Brain (organoid and tissue), 16 donors: ENCODE measurements at places on chromosomes 3 and 15. TPM values are rescaled to one million over a fixed set of nuclear protein-coding genes. Genes with fewer than 3 reads are reported as not detected.
A peak's percentile ranks its signal among the peaks of the same experiment; 100 is the strongest.

GRCh38 chr3:50665081-50665840, 9.5 kb upstream of the DOCK3 start:
- no peak for DNase-seq

GRCh38 chr15:93880358-93880757, 351.0 kb upstream of the MCTP2 start:
- DNase-seq, result no peak

- DNase-seq, result peak; percentile 43
Observed at GRCh38 chr15:55434989-55435825, 26.9 kb downstream of the PIERCE2 start.

- no peak for DNase-seq
Observed at GRCh38 chr15:42062284-42062806, 32.0 kb downstream of the PLA2G4D start.

- no peak for DNase-seq
Observed at GRCh38 chr3:65376426-65376825, 662.3 kb downstream of the MAGI1 start.

GRCh38 chr3:186154641-186155040, 45.8 kb upstream of the ETV5 start:
- no peak for DNase-seq

GRCh38 chr15:50544368-50544767, 2.1 kb downstream of the USP50 start:
- DNase-seq, result no peak

- no peak for DNase-seq
Observed at GRCh38 chr3:184556582-184557347, 4.8 kb upstream of the EPHB3 start.

- no peak for DNase-seq
Observed at GRCh38 chr15:36039996-36040572, 494.1 kb upstream of the DPH6 start.

DNA sequence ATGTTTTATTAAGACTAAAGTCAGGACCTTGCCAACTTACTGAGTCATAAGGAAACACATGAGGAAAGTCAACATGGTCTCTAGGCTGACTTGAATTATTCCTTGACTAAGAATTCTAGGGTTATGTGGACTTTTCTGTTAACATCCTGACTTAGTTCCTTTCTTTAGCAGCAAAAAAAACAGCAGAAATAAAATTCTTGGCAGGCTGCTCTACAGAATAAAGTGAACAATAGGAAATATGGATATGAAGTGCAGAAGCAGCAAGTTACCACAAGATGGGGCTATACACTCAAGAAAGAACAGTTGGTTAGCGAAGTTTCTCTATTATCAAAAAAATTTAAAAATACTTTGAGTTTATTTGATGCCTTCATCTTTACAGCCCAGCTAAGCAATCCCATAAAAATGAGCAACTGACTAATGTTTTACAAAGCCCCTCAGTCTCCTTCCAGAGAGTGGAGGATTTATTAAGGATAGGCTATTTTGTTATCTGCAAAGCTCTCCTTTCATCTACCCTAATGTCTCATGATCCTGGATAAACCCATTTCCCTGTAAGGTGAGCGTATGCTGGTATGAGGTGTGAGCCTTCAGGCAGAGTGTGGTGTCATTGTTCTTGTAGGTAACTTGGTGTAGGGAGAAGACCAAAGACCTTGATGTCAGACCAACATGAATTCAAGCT, 23.1 kb upstream of the MCCC1 start:
- DNase-seq, result peak; percentile 79

DNA sequence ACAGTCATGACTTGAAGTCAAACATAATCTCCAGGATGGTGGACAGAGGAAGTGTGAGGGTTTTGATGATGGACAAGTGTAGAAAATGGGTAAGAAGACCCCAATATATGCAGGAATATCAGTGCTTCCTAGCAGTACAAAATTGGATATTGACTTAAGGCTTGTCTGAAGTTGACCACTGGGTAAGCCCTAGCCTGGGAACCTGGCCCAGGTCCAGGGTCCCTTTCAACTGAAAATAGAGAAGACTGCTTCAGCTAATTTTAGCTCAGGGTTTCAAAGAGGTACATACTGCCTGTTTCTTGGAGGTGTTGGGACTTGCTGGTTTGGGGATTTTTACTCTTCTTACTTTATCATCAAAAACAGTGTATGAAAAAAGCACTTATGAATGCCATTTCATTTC, 4.7 kb downstream of the NR1D2 start:
- DNase-seq, result no peak

- no peak for DNase-seq
Observed at GRCh38 chr15:90580099-90580498, 50.4 kb downstream of the CRTC3 start.

- DNase-seq, result peak; percentile 83
Observed at GRCh38 chr15:34721802-34722438, 32.9 kb downstream of the GJD2 start.

GRCh38 chr15:79593119-79593869, 161.2 kb downstream of the MINAR1 start:
- DNase-seq, result no peak

- no peak for DNase-seq
Observed at GRCh38 chr15:77415450-77416147, 4.3 kb downstream of the PEAK1 start.

- DNase-seq, result no peak
Observed at GRCh38 chr15:60737217-60737616, 258.3 kb upstream of the ICE2 start.

GRCh38 chr3:54535619-54536018, 392.2 kb downstream of the LRTM1 start:
- no peak for DNase-seq

DNA sequence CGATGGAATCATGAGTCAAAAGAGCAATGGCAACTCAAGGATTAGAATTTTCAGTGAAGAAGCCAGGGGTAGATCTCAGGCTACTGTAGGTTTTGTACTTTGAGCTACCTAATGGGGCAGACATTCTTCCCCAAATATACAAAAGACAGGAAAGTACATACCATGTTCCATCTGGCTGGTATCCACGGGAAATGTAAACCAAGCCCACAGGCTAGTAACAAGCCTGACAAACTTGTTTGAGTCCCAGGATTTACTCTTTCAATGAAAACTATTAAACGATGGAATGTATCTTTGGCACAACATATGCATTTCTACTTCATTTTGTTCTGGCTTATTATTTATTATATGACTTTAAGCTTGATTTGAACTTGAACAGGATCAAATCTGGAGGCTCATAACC, 44.2 kb upstream of the GOLIM4 start:
- no peak for DNase-seq

SLC2A2 gene
- not detected for polyA plus RNA-seq

ANKUB1 gene
- polyA plus RNA-seq, result not detected

SGO1 gene
- 4.4 TPM for polyA plus RNA-seq

THAP10 gene
- 5.5 TPM for polyA plus RNA-seq

THSD4 gene
- 3.2 TPM for polyA plus RNA-seq

GOLGA8N gene
- polyA plus RNA-seq, result 0.61 TPM

CCR1 gene
- 1.3 TPM for polyA plus RNA-seq

SEMA3F gene
- polyA plus RNA-seq, result 15.3 TPM

TNK2 gene
- 59.9 TPM for polyA plus RNA-seq

GOLGA6D gene
- not detected for polyA plus RNA-seq

PIERCE2 gene
- 4.2 TPM for polyA plus RNA-seq

CYP1A2 gene
- polyA plus RNA-seq, result not detected

PLOD2 gene
- 1.7 TPM for polyA plus RNA-seq

MED12L gene
- 1.5 TPM for polyA plus RNA-seq

CAND2 gene
- 10.3 TPM for polyA plus RNA-seq

CCR9 gene
- polyA plus RNA-seq, result 0.25 TPM

VPS39 gene
- polyA plus RNA-seq, result 45.8 TPM

DCLK3 gene
- polyA plus RNA-seq, result 0.88 TPM

COL6A6 gene
- polyA plus RNA-seq, result not detected
